ENCODE measurements at places on chromosomes 1 and 21.

DNA sequence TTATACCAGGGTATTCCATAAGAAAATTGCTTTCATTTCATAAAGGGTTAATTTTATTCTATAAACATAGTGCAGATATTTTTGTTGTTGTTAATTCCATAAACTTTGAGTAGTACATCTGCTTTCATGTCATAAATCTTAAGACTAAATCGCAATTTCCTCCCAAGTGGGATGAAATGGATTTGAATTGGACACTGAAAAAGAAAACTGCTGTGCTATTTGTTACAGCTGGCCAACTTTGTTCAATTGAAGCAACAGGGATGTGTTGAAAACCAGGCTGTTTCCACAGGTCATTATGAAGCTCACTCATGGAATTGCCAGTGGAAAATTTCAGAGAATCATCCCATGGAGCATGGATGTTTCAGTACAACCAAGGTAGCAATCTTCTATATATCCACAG lies 252.5 kb upstream of the RGS18 start:
- no peak for DNase-seq

- no peak for DNase-seq
Observed at GRCh38 chr1:201397675-201398074, 1.4 kb downstream of the LAD1 start.

DNA sequence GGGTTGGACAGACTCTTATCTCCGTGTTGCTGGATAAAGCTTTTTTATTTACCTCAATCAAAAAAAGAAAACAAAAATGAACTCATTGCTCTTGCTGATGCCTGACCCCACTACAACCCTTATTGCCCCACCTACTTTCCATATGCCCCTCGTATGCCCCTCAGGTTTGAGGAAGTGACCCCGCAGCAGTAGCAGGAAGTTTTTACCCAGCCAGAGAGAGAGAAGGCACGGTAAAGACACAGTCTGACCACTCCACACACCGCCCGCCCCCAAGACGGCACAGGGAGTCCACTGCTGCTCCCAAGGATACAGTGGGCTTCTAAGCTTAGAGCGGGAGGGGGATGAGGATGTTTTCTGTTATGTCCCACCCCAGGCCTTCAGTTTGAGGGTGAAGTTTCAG lies 9.8 kb downstream of the PLEKHO1 start:
- DNase-seq = no peak

DNA sequence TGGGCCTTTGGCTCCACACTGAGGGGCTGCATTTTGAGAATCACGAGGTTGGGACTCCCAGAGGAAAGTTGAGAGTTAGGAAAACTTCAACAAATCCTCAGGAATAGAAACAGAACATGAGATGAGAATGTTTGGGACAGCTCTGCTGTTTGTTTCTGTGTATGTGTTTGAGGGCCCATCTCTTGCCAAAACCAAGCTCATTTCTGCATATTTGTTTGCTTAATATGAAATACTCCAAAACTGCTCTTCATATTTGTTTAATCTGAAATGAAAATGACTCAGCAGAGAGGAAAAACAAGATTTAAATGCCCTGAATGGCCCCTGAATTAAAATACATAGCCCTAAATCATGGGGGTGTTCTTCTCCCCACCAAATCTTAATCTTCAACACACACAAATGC lies 78.1 kb downstream of the DDR2 start:
- no peak for DNase-seq

- DNase-seq = no peak
Observed at GRCh38 chr1:238340989-238341388, 450.3 kb upstream of the ZP4 start.

DNA sequence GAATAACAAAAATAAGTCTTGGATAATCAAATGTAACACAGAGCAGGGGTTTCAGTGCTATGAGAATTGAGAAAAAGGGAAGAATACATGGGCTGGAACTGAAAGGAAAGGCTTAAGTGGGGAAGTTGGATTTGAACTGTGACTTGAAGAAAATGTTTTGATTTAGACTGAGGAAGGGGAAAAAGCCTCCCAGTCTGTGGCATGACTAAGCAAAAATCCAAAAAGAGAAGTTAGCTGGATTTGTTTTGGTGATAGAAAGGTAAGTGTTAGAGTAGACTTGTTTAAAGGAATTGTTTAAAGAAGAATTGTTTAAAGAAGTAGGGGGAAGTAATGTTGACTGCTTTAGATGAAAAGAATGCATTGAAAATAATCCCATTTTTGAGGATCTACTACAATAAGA lies 46.0 kb downstream of the KCNK2 start:
- no peak for DNase-seq

DNA sequence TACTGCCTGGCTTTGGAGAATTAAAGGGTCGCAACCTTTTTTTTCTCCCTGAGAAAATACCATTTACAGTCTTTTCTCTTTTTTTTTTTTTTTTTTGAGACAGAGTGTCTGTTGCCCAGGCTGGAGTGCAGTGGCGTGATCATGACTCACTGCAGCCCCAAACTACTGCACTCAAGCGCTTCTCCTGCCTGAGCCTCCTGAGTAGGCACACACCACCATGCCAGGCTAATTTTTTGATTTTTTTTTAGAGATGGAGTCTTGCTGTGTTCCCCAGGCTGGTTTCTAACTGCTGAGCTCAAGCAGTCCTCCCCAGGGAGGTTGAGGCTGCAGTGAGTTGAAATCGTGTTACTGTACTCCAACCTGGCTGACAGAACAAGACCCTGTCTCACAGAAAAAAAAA lies 24.6 kb downstream of the UBE4B start:
- DNase-seq = no peak

GRCh38 chr1:14940285-14940870 lies 213.2 kb upstream of the TMEM51 start:
- no peak for DNase-seq

GRCh38 chr1:91929250-91929649 lies 20.0 kb upstream of the BRDT start:
- DNase-seq = no peak

DNA sequence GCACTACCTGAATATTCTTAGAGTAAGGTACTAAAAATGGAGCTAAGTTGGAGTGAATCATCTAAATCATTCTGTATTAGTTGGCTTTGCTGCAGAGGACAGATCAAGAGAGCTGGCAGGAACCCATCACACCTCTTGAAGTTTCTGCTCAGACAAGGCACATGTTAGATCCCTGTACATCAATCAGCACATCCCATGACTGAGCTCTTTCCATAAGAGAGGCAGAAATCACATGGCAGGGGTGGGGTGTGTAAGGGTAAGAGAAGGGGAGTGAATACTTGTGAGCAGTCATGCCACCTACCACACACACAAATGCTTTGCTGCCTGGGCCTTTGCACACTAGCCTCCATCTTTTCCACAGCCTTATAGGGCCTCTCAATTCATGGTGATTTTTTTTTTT lies 214.4 kb downstream of the SLC35F3 start:
- no peak for DNase-seq

DNA sequence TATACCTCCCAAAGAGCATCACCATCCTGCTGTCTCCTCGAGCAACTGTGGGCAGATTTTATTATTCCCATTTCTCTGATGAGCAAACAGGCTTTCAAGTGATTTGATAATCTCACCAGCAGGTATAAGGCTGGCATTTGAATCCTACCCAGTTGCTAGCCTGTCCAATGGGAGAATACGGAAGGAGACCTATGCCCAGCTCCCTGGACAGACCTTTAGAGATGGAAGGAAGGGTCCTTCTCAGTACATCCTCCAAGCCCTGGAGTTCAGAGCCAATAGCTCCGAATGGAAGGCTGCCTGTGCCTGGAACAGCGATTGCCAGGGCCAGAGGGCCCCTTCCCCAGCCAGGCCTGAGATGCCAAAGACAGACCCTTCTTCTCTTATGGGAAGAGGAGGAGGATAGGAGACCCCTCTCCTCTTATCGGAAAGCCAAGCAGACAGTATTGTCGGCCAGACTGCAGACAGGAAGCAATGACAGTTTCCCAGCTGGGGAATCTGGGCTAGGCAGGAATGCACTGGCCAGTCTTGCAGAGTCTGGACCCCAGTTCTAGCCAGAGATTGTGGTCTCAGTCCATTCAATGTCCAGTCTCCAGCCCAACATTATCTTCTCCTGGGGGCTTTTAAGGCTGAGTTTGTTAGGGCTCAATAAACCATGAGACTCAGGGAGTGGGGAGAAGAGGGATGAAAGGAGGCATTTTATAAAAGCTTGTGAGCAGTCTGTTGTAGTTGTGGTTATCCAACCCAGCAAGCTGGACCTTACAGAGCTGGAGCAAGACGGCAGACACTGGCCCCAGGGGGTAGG lies 2.0 kb downstream of the IFFO2 start:
- no peak for DNase-seq

DNA sequence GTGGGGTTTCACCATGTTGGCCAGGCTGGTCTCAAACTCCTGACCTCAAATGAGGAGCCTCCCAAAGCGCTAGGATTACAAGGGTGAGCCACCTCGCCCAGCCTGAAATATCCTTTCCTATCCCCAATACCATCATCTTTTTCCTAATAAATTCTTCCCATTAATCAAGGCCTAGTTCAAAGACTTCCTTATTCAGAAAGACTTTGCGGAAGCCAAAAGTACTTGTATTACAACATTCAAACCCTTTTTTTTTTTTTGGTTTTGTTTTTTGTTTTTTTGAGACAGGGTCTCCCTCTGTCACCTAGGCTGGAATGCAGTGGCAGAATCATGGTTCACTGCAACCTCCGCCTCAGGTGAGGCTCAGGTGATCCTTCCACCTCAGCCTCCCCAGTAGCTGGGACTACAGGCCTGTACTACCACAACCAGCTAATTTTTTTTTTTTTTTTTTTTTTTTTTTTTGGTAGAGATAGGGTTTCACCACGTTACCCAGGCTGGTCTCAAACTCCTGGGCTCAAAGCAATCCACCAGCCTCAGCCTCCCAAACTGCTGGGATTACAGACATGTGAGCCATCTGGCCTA lies 7.6 kb downstream of the SLC19A2 start:
- no peak for DNase-seq

DNA sequence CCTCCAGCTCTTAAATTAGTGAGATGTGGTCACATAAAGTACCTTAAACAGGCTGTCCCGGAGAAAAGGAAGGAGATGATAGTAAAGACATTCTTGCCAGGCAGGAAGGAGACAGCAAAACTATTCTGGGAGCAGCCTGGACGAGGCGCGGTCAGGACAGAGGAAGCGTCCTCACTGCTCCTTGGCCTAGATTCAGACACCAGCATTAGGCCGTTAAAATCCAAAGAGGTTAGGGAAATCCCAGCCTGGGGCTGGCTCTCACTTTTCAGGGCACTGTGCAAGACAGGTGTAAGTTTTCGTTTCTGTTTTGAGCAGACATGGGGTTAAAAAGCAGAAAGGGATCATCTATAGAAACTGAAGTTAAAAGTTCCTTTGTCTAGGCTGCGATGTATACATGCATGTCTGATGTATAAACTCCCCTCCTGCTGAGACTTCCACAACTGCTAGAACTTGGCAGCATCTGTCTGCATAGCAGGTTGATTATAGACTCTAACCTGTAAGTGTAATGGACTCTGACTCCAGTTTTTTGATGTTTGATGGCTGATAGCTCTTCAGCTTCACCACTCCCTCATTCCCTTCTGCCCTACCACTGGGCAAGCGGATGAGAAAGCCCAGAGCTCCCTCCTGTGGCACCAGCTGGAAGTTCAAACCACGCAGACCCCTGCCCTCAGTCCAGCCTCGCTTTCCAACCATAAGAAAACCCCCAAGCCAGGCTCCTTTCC lies 21.5 kb downstream of the STPG1 start:
- no peak for DNase-seq

- DNase-seq = no peak
Observed at GRCh38 chr1:168285521-168285790, 4.8 kb downstream of the TBX19 start.

- DNase-seq = no peak
Observed at GRCh38 chr1:179941454-179941853, 13.2 kb upstream of the CEP350 start.

- DNase-seq = no peak
Observed at GRCh38 chr1:177171536-177172123, 872 bp downstream of the BRINP2 start.

DNA sequence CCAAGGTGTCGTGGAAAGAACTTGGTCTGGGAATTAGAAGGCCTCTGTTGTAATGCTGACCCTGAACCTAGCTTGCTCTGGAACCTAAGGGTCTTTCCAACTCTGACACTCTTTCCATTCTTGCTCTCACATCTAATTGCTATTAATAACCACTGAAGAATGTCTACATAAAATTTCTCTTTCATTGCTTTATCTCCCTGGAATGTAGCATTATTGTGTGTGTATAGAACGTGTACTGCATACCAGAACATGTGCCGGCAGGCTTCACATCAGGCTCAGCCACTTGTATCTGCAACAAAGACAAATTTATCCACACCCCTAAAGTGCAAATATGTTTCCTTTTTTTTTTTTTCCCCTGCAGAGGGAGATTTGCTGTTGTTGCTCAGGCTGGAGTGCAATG lies 13.9 kb upstream of the LAX1 start:
- no peak for DNase-seq

DNA sequence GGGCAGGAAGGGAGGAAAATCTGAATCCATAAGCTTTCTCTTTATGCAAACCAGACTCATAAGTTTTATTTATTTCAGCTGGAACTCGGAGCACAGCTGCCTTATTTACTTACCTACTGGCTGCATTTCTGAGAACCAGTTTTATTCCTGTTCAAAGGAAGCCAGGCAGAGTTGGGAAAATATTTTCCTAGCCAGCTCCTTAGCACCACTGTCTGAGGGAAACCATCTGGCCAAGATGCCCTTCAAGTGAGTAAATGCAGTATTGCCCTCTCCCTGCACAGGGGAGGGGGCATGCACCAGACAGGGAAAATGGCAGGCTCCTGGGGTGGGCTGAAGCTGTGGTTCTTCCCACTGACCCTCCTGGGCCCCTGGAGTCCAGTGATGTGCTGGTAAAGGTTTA lies 28.9 kb upstream of the FMOD start:
- no peak for DNase-seq

DNA sequence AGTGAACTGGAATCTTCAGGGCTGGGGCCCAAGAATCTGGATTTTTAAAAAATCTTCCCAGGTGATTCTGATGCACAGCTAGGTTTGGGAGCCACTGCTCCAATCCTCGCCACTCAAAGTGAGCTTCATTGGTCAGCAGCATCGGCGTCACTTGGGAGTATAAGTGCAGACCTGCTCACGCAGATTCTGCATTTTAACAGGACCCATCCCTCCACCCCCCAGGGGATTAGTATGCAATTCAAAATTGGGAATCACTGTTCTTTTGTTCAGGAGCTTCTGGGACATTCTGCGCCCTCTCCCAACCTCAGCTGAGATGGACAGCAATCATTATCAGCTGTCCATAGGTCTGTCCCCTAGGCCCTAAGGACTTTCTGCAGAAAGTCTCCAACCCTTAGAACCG lies 53.5 kb downstream of the LGR6 start:
- no peak for DNase-seq

GRCh38 chr1:36159614-36160387 lies 3.8 kb downstream of the MAP7D1 start:
- no peak for DNase-seq

- no peak for DNase-seq
Observed at GRCh38 chr1:234608911-234609690, 877 bp downstream of the IRF2BP2 start.

GRCh38 chr1:87973896-87974295 lies 645.2 kb downstream of the LMO4 start:
- no peak for DNase-seq

DNA sequence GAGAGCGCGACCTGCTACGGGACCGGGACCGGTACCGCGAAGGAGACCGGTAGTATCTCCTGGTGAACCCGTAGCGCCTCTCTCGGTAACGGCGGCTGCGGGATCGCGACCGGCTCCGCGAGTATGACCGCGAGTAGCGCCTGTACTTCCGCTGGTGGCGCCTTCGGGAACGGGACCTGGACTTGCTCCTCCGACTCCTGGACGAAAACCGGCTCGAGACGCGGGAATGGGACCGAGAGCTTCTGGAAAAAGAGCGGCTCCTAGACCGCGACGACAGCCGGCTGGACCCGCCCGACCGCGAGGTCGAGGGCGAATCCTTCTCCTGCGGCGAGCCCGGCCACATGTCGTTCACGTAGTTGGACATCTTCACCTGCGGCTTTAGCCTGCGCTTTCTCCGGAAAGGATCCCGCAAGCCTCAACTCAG lies 642 bp downstream of the RSRP1 start:
- no peak for DNase-seq
